Upper lobe of left lung (tissue), 6 donors: ENCODE measurements at places on chromosomes 1 and 21.

- DNase-seq, result no peak
These were observed 36.3 kb upstream of the PAXBP1 start for GRCh38 chr21:32807717-32808380.

- no peak for DNase-seq
These were observed 2.5 kb upstream of the TSPEAR start for GRCh38 chr21:44713846-44714245.

- no peak for DNase-seq
These were observed 35.0 kb downstream of the MORN1 start for GRCh38 chr1:2356401-2356800.

- DNase-seq, result no peak
These were observed 325.0 kb upstream of the ESRRG start for GRCh38 chr1:217048104-217048707.

DNA sequence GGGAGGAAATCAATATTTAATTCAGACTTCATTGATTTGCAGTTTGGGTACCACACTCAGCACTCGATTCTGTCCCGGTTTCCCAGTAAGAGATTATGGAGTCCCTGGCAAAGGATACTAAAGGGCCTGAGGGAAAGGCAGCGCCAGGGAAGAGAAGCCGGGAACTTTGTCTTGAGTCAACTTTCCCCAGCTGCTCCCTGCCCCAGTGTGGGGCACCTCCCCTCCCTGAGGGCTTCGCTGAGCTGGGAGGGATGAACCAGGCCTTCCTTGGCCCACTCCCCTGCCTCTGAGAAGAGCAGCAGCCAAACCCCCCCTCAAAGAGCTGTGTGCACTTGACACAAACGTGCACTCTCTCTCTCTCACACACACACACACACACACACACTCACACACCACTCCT is 32.6 kb downstream of the OPTC start:
- DNase-seq, result no peak

GRCh38 chr1:226871636-226872327 is 1.4 kb downstream of the PSEN2 start:
- no peak for DNase-seq

DNA sequence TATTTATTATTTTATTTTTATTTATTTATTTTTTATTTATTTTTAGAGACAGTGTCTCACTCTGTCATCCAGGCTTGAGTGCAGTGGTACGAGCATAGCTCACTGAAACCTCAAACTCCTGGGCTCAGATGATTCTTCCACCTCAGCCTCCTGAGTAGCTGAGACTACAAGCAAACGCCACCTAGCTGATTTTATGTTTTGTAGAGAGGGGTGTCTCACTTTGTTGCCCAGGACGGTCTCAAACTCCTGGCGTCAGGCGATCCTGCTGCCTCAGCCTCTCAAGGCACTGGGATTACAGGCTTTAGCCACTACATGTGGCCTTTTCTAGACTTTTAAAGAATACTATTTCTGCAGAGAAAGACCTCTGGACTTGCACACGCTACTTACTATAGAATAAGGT is 61.3 kb upstream of the C1orf53 start:
- no peak for DNase-seq

- no peak for DNase-seq
These were observed 21.1 kb downstream of the MAPKAPK2 start for GRCh38 chr1:206705726-206706297.

DNA sequence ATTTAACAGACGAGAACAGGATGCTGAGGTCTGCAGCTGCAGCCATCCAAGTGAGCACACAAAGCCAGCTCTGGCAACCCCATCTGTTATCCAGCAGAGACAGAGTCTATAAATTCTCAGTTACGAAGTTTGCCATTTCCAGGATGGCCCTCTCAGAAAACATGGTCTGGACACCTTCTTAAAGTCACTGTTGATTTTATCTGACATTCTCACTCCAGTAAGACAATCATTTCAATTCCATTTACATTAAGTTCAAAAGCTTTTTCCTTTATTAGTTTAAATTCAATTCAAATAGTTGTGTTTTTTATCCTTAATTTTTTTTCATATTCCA is 125.5 kb downstream of the DMRTB1 start:
- no peak for DNase-seq

DNA sequence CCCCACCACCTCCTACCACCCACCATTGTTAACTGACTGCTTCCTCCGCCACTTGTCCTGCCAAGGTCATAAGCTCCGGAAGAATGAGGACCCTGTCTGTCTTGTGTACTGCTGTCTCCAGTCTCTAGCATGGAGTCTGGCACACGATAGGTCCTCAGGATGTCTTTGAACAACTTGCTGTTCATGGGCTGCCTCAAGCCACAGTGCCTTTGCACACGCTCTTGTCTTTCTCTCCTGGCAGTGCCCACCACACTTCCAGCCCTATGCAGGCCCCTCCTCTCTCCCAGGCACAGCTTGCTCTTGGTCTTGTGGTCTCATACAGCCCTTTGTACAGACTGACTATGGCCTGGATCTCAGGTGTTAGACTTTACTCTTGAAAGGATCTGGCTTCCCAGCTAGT is 97.6 kb downstream of the ARHGEF10L start:
- DNase-seq, result no peak

GRCh38 chr1:162847839-162848453 is 13.0 kb downstream of the CCDC190 start:
- DNase-seq, result peak; percentile 76

DNA sequence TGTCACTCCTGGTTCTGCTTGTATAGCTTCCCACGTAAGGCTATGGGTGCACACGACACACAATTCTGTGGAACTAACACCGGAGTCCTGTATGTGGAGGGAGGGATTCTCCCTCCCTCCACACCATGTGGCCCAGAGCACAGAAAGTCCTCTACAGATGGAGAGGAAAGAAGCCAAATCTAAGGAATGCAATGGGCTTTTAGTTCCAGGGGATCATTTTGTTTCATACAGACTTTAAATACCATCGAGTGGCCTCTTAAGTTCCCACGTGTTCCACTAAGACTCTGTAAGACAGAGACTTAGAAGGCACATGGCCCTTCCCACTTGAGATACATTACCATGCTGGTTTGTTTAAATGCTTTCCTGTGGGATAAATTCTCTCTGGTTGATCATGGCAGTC is 156.0 kb downstream of the TGFB2 start:
- no peak for DNase-seq

DNA sequence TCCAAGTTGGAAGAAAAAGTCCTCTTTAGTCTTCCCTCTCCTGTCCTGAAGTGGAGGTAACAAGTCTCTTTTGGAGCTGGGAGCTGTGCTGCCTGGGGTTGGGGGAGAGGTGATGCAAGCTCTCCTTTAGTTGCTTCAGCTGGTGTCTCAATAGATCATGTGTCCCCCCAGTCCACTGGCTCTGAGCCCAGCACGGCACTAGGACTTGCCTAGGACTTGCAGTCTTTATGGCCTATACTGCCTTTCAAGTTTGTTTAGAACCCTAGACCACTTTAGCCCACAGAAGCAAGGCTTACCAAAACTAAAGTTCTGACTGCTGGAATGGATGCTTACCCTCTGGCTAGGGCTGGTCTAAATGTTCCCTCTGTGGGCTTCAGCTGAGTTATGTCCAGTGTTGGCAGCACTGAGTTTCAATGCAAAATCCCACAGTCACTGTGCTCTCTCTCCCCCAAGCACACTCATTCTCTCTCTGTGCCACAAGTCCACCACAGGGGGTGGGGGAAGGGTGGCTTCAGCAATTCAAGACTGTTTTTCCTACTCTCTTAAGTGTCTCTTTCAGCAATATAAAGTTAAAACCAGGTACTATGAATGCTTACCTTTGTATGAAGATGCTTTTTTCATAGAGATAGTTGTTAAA is 185.0 kb downstream of the DNAH14 start:
- no peak for DNase-seq

DNA sequence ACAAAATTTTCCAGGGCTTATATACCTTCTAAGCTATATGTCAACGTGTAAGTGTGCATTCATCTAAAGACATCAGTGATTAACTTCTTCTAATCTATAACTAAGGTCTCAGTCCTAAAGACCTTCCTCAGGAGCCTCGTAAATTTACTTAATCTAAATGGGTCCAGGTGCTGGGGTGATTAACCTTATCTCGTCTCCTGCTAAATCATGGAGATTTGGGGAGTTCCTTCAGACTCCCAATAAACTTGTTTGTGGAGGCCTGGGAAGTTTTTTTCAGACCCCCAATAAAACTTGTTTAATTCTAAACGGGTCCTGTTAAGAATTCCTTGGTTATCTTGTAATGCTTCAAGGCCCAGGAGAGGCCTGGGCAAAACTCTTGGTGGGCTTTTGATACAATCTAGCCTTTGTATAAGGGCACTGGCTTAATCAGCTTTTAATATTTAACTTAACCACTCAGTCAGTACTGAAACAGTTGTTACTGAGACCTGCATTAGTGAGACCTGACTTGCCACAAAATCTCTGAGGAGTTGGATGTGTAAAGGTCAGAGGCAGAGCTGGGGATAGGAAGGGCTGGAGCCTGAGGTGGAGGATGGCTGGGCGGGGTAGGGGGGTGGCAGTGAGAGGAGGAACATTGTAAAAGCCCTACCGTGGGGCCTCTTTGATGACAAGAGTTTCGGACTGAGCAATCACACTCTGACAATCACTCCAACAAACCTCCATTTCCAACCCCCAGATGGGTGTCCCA is 6.2 kb upstream of the HMGCS2 start:
- no peak for DNase-seq

- no peak for DNase-seq
These were observed 65.0 kb upstream of the FAM20B start for GRCh38 chr1:178960482-178961240.

DNA sequence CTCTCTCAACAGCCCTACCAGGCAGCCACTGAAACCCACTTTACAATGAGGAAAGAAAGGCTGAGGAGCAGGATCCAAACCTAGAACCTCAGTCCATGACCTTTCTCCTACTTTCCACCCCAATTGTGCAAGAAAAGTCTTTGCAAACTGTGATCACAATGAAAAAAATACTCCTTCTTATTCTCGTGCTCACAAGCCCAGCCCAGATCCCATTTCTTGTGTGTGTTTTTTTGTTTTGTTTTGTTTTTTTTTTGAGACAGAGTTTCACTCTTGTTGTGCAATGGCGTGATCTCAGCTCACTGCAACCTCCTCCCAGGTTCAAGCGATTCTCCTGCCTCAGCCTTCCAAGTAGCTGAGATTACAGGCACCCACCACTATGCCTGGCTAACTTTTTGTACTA is 97.7 kb downstream of the CRYAA start:
- DNase-seq, result no peak

- no peak for DNase-seq
These were observed 51.8 kb downstream of the CD46 start for GRCh38 chr1:207803678-207804077.

- DNase-seq, result peak; percentile 98
These were observed 101.8 kb downstream of the NFIA start for GRCh38 chr1:61184040-61184713.

DNA sequence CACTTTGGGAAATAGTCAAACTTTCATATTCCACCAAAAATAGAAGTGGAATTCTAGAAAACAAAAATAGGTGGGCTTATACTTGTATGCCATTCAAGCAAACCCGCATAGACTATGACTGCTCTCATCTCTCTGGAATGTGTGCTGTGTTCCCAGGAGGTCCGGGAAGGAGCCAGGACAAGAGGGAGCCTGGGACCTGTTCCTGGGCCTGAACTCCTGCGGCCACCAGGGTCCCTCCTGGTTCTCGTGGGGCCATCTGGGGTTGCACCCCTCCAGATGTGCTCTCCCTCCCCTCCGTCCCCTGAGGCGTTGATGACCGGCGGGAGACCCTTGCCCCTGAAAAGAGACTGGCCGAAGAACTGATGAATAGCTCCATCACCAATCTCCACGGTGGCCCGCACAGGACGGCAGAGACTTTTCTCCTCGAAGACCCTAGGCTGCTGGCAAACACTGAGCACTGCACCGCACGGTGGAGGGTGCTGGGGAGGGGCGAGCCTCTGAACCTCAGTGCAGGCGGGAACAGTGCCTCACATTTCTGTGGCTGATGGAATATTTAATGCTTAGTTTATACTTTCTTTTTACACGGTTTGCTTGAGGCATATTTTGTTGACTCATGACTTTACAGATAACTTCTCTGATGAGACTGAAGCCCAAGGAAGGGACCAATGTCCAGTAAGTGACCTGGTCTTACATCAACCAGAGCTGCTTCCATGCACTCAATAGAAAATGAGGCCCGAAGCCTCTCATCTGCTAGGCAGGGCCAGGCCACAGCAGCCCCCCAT is 9.6 kb upstream of the ADARB1 start:
- no peak for DNase-seq

GRCh38 chr1:229454056-229454455 is 20.2 kb upstream of the ACTA1 start:
- DNase-seq, result no peak

DNA sequence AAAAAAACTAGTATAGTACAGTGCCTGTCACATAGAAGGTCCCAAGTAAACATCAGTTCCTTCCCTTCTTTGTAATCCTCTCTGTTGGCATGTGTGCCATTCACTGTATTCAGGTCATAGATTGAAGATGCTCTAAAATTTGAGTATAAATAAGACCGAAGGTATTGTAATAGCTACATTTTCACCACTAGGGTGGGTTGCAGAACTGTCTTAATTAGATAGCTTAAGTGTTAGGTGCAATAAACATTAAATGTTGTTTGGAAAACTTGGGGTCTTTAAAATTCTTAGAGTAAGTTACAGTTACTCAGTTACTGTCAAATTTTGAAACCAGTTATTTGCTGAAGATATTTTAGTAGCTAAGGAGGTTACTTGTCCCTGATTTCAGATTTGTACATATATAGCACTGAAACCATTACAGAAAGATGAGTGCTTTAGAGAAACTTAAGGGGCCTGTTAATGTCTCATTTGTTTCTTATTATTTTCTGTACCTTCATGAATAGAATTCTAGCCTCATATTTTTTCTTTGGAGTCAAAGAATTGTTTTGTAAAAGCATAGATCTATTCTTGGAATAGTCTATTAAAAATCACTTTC is 24.3 kb downstream of the PER3 start:
- DNase-seq, result no peak

DNA sequence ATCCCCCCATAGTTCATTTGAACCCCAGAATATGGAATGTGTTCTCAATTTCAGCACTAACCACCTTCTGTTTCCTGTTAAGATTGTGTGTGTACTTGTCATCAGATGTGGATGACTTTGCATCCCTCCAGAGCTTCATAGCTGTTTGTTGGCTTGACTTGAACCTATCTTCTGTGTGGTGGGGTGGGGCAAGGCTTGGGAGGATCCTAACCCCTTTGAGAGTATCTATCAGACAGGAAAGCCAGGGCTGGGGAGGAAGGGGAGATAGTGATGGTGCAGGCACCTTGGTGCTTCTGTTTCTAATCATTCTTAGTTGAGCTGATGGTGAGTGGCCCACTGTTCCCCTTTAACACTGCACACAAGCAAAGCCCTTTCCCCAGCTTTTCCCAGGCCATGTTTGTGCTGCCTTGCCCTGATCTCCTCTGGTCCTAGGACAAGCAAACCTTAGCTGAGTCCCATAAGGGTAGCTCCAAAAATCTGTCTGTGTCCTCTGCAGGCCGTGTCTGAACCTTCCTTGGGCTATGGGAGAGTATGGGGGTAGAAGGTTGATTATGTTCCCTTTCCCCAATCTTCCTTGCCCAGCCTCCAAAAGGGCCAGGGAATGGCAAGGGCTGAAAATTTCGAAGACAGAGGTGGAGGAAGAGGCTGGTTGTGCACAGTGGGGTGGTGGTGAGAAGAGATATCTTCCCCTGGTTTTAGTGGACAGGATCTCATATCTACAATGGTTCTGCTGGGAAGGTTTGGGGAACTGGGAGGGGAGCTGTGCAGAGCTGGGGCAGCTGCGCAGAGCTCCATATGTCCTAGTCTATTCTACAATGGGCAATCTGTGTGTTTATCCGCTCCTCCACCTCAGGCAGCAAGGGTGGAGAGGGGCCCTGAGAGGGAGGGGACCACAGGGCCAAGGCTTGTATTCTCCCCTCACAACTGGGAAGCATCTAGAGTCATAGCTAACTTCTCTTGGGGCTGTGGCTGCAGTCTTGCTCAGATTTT is 1.4 kb downstream of the NHLH1 start:
- no peak for DNase-seq
